ENCODE measurements at places on chromosomes 16 and 17.

DNA sequence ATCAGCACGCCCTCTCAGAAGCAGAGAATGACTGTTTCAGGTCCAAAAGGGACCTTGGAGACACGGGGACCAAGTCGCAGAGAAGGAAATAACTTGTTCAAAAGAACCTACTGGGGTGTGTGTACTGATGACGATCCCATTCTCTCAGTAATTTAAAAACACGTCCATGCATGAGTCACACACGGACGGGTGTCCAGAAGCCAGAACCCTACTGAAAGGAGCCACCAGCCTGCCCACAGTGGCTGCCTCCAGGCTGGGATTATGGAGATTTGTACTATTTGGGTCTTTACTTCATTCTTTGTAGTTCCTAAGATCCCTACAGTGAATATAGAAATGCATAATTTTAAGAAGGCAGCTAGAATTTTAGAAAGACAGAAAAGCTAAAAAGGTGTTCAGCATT is 27.8 kb downstream of the TMEM204 start:
- no peak for DNase-seq

DNA sequence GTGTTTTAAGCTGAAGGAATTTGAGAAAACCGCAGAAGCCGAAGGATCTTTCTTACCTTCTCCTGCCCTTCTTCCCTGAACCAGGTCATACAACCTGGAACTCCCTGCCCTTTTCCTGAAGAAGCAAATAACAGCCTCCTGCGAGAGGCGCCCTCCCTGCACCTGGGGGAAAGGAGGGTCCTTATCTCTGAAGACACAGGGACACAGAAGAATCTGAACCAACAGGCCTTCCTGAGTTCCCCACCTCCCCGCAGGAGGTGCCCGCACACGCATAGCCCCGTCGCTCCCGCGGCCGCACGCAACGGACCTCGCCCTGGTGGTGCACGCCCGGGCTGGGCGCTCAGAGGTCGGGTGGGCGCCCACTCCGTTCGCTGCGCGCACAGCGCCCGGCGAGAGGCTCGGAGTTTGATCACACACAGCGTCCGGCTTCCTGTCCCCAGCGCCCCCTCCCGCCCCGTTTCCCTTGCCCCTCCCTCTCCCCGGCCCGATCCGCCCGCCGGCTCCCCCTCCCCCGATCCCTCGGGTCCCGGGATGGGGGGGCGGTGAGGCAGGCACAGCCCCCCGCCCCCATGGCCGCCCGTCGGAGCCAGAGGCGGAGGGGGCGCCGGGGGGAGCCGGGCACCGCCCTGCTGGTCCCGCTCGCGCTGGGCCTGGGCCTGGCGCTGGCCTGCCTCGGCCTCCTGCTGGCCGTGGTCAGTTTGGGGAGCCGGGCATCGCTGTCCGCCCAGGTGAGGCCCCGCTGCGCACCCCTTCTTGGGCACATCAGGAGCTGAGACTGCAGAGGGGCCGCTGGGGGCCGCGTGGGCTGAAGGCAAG is at the start of gene TNFSF12:
TSS of gene TNFSF12 (plus strand) at position 474 of the 816 bp plus-strand sequence. CDS start at position 570, 96 bp downstream.
- peak; percentile 36 for DNase-seq

DNA sequence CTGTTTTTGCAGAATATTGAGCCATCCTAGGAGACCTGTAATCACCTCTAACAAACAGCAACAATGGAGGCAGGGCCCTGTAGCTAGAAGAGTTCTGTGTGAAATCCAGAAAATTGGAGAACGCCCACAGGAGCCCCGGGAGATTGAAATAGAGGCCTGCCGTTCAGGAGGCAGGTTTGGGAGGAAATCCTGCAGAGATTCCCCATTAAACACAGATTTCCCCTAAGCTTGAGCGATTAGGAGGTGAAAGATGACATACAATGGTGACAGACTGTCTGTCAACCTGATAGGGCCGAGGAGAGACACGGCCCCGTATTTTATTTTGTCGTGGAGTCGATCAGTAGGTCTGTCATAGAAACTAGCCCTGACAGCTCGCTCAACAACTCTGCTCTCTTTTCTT is 18.2 kb downstream of the CDK5RAP3 start:
- no peak for DNase-seq

DNA sequence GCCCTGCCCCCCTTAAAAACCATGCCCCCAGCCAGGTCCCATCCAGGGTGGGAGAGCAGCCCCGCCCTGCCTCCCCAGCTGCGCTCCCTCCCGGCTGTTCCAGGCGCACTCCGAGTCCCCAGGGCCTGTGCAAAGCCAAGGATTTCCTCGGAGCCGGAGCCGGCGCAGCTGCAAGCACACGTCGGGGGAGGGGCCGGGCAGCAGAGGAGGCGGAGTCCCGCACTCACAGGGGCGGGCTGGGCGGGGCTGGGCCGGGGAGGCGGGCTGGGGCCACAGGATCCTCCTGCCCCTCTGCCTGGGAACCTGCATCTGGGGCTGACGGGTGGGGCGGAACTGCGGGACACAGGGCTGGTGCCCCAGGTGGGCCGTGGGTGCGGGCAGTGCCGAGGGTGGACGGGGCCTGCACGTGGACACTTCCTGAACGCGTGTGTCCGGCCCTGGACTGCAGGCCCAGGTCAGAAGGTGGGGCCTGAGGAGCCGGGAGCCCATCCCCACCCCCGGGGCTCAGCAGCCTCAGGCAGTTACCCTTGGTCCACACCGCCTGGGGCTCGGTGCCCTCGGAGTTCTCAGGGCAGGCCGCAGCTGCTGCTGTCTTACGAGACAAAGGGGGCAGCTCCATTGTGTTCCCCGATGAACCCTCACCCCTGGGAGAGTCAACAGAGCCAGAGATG is 24.0 kb upstream of the SSTR5 start:
- peak; percentile 17 for DNase-seq

DNA sequence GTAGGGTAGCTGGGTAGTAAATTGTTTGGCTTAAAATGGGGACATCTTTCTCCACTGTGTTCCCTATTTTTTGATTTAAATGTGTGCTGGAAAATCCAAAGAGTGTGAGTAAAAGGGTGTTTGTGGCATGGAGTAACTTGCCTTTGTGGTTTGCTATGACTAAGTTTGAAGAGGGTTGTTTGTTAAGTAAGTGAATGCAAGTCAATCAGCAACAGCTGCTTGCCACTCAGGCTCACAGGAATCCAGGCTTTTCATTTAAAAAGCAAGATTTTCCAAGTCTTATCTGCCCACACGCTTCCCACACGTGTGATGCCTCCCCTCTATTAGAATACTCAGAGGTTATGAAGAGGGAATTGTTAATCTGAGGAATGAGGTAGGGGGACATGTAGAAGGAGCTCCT is 847.7 kb upstream of the RBFOX1 start:
- no peak for DNase-seq

DNA sequence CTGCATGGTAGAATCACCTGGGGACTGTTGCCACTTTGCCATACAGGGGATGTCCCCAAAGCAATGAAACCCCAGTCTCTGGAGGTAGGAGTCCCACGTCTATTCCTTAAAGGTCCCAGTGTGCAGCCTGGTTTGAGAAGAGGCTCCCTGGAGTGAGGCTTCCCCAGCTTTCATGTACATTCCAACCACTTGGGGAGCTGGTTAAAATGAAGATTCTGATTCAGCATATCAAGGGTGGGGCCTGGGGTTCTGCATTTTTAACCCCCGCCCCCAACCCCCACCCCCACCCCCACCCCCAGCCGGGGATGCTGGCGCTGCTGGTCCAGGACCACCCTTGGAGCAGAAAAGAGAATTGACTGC is 241.2 kb downstream of the FOXL1 start:
- no peak for DNase-seq

DNA sequence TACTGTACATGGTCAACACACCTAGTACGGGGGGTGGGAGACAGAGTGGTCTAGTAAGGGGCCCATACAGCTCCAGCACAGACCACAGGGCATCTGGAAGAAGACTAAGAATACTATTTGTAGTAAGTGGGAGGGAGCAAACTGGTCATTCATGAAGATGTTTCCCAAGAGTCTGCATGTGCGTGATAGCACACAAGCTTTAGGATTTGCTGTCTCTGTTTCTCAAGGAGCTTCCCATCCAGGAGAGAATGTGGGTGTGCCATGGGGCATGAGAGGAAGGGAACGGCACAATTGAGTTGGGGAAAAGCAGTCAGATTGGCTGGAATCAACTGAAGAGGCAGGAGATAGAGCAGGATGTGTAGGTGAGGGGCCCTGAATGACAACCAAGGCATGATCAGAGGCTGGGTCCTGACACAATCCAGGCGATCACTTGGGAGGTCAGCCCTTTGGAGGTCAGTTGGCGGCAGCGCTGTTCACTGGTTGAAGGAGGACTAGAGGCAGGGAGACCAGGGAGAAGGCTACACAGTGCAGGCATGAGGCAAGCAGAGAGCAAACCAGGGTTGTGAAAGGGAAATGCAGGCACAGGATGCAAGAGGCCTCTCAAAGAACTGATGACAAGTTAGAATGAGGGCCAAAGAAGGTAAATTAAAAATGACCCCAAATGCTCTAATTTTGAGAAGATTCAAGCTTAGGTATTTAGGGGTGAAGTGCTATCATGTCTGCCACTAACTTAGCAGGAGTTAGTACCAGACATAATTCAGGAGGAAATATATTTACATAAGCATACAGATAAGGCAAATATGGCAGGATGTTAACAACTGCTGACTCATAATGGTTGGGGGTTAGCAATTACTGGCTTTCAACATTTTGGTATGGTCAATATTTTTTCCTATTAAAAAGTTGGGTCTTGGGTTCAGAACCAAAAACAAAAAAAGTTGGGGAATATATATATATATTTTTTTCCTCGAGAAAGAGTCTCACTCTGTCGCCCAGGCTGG is 10.3 kb downstream of the UBE2O start:
- peak; percentile 52 for DNase-seq

- peak; percentile 26 for DNase-seq
These were observed 573 bp downstream of the CTDNEP1 start for GRCh38 chr17:7250695-7251627.

DNA sequence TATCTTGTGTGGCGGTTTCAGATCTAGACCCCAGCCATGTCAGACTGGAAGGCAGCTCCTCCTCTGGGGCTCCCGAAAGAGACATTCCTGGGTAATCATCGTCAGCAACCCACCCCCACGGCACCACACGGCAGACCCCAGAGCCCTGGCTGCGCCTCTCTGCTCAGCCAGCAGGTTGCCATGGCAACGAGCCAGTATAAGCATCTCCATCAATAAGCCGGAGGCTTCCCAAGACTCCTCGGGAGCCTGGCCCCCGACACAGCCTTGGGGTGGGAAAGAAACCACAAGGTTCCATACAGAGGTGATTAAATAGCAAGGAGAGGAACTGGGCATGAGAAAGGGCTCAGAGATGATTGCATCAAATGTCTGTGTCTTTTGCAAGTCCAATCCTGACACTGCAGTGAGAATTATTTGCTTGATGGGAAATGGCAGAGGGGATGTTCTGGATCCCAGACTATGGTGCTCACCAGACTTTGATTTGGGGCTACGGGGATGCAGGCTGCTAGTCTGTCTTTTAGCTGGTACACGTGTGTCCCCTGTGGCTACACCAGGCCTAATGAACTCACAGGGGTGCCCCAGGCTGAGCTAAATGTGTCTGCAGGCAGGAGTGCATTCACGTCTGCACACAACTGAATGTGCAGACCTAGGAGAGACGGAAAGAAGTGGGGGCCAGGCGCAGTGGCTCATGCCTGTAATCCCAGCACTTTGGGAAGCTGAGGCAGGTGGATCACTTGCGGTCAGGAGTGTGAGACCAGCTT is 320.5 kb upstream of the TNRC6C start:
- no peak for DNase-seq

GRCh38 chr16:70694088-70694867 is 8.4 kb upstream of the MTSS2 start:
- no peak for DNase-seq

DNA sequence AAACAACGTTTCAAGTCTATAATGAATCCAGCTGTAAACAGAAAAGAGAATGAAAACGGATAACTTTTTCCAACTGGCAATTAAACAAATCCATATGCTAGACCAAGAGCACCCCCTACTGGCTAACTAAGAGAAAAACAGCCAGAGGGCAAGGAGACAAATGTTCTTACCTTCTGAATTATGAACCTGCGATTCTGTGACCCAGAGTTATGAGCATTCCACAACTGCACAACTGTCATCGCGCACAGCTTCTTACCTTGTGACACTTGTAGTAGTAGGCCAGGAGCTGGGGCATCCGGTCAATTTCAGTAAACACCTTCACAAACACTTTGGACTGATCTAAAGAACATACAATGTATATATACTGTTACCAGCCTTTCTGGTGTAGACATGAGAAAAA is 18.6 kb downstream of the COG7 start:
- DNase-seq = peak; percentile 78

DNA sequence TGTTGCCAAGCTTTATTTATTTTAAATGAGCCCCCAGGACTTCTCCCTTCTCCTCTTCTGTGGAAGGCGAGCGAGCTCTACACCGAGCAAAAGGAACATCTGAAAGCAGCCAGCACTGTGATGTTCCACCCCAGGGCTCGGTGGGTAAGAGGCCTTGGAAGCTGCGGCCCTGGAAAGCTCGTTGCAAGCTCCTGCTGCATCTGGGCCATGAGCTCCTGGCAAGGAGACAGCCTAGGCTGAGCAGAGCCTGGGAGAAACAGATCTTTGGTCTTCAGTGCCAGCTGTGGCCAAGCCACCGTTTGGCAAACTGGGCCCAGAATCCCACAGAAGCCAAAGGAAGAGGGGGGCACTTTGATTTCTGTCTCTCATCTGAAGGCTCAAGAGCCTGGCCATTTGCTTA is 114.1 kb downstream of the ENGASE start:
- no peak for DNase-seq

DNA sequence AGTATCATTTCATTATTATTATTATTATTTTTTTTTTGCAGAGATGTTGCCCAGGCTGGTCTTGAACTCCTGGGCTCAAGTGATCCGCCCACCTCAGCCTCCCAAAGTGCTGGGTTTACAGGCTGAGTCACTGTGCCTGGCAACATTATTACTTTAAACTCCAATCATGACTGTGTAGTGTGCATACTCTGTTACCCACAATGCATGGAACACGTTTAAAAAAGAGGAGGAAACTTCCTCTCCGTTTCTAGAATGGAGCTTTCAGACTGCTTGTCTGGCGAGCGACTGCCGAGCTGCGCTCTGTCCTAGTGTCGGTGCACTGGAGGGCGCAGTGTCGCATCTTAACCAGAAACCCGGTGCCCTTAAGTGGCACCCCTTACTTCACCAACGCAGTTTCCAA is 22.1 kb upstream of the FASN start:
- DNase-seq = peak; percentile 24

DNA sequence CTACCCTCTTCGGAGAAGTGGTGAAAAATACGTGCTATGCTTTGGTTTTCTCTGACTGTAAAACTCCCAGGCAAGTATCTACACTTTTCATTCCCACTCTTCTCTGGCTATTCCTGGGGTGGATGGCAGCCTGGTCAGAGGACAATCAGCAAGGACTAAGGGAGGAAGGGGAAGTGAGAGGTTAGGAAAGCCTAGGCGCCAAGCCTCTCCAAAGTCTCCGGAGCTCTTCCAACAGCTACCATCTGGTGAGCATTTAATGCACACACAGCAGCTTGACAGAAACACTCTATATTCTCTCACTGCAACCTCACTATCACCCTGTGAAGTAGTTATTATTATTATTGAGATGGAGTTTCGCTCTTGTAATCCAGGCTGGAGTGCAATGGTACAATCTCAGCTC is 65.1 kb downstream of the WSCD1 start:
- DNase-seq = no peak

GRCh38 chr17:79340333-79341221 is 266.0 kb downstream of the ENGASE start:
- no peak for DNase-seq

All from NB4 (cell line).